Lung microvascular endothelial cell (primary cell): ENCODE measurements at places on chromosomes 7 and 10. TPM values are rescaled to one million over a fixed set of nuclear protein-coding genes. Genes with fewer than 3 reads are reported as not detected.

The PAX4 gene
- not detected in 2 replicates for total RNA-seq

The MALRD1 gene
- total RNA-seq, result not detected in 2 replicates

The OGDHL gene
- total RNA-seq, result 0.20 and 0.22 TPM in 2 replicates

The EPO gene
- total RNA-seq, result not detected in 2 replicates

The PHYH gene
- total RNA-seq, result 7.2 and 12.1 TPM in 2 replicates

The OAT gene
- 82.5 and 98.1 TPM in 2 replicates for total RNA-seq

The CYP2C19 gene
- not detected in 2 replicates for total RNA-seq

The DNAJB9 gene
- 24.8 and 53.8 TPM in 2 replicates for total RNA-seq
